Right cardiac atrium (tissue), 5 donors: ENCODE measurements at places on chromosomes 5 and 9.

DNA sequence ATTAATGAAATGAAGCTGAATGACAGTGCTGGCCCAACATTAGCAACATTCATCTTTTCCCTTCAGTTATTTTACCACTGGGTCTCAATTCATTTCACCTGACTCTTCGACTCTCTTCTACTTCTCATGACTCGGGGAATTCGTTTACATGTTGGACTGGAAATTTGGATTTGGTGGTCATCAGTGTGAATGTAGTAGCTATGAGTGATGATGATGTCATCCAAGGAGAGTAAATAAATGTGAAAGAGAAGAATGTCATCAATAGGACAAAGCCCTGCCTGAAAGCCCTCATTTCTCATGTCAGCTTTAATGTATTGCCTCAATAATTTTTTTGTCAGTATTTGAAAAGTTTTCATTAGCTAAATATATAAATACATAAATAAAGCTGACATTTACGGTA lies 21.9 kb upstream of the CFAP95 start:
- no peak for DNase-seq

- DNase-seq: no peak
Measured at GRCh38 chr5:177410575-177410974, 1.2 kb upstream of the F12 start.

GRCh38 chr5:76720988-76721569 lies 5.2 kb downstream of the F2R start:
- no peak for DNase-seq

GRCh38 chr5:39717176-39717897 lies 292.6 kb upstream of the DAB2 start:
- no peak for DNase-seq

DNA sequence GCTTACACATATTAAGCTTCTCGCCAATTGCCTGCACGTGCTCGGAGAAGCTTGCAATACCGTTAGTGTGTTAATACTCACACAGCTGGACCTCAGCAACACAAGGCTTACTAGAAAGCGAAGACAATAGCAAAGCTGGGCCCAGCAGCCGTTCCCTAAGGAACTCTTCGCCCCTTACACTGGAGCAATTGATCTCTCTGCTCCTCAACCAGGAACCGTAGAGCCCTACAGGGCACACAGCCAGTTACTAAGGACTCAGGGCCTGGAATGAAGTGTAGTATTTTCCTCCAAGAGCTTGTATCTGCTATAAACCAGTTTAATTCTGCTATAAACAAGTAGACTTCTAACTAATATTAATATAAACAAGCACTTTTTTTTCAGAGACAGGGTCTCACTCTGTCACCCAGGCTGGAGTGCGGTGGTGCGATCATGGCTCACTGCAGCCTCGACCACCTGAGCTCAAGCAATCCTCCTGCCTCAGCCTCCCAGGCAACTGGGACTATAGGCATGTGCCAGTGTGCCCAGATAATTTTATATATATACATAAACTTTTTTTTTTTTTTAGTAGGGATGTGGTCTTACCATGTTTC lies 67.0 kb upstream of the SIMC1 start:
- no peak for DNase-seq

DNA sequence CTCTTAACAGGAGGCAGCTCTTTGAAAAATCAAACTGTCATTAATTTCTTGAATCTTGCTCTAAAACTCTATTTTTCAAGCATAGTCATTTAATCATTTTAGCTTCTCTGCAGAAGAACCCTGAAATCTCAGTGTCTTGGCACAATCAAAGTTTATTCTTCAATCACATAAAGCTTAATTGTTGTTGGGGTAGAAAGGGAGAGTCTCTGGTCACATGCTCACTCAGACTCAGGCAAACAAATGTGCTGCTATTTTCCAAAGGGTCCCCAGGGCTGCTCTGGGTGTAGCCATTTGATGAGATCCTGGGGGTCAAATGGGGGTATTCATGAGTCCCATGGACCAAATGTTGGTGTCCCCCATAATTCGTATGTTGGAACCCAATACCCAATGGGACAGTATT lies 114.8 kb downstream of the MSX2 start:
- DNase-seq: no peak
